NCI-H460 (cell line): ENCODE measurements at places on chromosomes 1 and 21.
A peak's percentile ranks its signal among the peaks of the same experiment; 100 is the strongest.

DNA sequence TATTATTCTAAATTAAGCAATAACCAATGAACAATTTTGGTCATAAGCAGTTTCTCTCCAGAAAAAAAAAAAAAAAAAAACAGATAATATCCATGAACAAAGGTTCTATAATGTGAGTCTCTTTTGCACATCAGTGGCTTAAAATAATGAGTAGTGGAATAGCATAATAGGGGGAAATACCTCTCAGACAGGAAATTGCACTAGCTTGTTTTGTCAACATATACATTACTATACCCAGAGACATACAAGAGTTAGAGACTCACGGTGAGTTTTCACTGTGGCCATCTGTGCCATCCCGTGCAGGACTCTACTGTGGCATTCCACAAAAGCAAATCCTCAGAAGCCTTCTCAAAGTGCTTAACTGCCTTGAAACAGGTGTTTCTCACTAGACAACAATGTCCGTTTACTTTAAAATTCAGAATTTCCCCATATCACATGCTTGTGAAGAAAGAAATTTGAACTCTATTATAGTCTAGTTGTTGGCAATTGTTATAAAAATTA is 697.9 kb downstream of the USP25 start:
- no peak for DNase-seq

GRCh38 chr1:162391790-162392563 is 10.4 kb downstream of the C1orf226 start:
- DNase-seq, result peak; percentile 60

DNA sequence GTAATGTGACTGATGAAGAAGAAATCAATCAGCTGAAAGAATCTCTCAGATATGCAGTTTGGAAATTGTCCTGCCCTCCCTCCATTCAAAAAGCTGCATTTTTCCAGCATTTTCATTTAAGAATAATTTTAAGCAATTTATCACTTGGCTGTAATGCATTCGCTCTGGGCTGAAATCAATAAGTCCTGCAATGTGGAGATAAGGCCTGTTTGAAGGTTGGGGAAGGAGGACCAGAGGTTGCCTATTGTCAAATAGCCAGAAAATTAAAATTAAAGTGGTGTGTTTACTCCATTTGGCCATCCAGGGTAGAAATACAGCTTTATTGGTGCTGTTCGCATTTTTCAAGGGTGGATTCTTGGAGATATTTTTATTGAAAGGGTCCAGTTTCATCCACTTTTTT is 187.6 kb upstream of the NFIA start:
- DNase-seq, result no peak

- DNase-seq, result no peak
Observed at GRCh38 chr1:25118546-25118945, 113.8 kb downstream of the SYF2 start.

- no peak for DNase-seq
Observed at GRCh38 chr1:82755671-82756070, 954.9 kb downstream of the ADGRL2 start.

DNA sequence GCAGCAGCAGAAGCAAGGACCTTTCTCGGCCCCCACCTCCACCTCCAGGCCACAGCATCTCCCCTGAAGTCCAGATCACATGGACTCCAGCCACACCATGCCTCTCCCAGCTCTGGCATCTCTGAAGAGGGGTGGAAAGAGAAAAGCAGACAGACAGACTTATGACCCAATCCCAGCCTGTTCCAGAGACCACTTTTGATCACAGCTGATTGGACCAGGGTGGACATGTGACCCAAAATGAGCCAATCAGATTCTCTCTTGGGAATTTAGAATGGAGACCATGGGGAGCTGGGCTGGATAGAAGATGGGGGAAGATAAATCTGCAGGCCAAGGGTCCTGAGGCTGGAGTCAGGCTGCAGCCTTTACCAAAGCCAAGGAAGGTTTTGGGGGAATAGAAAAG is 16.4 kb downstream of the HTR1D start:
- DNase-seq, result no peak

DNA sequence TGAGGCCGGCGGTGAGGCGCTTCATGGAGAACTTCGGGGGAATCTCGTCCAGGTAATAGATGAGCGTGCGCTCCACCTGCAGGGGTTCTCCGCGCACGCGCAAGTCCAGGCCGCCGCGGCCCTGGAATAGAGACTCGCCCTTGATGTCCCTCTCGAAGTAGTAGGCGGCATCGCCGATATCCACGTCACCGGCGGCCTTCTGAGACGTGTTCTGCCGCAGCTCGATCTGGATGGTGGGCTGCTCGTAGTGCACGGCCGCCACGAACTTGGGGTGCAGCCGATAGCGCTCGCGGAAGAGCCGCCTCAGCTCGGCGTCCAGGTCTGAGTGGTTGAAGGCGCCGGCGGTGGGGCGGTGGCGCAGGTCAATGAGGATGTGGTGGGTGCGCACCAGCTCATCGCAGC is 726 bp downstream of the TACSTD2 start:
- no peak for DNase-seq

DNA sequence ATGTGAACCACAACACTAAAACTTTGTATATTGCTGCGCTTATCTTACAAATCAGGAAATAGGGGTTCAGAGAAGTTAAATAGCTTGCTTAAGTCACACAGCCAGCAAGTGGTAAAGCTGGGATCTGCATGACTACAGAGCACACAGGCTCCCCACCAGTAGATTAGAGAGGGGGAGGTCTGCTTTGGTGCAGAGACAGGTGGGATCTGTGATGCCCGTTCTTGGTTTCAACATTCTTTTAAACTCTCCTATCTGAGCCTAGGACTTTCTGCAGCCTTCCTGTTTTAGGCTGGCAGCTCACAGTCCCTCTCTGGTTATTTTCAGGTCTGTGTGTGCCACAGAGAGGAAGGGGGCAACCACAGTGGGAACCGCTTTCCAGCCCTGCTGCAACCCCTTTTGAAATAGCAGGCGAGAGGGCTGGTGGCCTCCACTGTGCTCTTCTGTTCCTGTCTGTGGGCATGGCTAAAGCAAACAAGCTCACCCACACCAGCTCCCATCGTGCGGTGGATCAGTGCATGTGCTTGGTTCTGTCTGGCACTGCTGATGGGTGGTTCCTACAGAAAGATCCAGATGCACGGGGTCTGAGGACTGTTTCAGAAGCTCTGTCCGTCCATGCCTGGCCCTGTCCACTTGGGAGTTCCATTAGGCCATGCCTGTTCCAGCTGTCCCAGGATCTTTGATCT is 1.7 kb upstream of the IL6R start:
- DNase-seq, result no peak

- DNase-seq, result peak; percentile 26
Observed at GRCh38 chr1:235783148-235783776, 83.4 kb downstream of the LYST start.

GRCh38 chr1:38334930-38335592 is 288.5 kb upstream of the POU3F1 start:
- no peak for DNase-seq
